Osteoblast (primary cell): ENCODE measurements at places on chromosomes 1 and 21. TPM values are rescaled to one million over a fixed set of nuclear protein-coding genes. Genes with fewer than 3 reads are reported as not detected.

The AADACL3 gene
- total RNA-seq, result not detected in 2 replicates

DNA sequence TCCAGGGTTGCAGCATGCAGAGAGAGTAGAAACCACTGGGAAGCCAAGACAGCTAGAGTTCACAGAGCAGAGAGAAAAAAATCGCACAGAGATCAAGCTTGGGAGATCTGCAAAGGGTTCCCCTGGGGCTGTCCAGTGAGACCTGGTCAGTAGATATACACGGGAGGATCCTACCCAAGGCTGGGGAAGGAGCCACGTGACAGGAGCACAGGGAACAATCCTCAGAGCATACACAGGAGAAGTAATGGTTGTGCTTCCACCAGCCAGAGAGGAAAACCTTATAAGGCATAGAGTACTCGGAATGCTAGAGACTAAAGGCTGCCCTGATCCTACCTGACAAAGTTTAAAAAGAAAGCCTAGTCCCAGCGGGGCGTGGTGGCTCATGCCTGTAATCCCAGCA is 53.9 kb downstream of the GABPA start:
- no peak for DNase-seq

DNA sequence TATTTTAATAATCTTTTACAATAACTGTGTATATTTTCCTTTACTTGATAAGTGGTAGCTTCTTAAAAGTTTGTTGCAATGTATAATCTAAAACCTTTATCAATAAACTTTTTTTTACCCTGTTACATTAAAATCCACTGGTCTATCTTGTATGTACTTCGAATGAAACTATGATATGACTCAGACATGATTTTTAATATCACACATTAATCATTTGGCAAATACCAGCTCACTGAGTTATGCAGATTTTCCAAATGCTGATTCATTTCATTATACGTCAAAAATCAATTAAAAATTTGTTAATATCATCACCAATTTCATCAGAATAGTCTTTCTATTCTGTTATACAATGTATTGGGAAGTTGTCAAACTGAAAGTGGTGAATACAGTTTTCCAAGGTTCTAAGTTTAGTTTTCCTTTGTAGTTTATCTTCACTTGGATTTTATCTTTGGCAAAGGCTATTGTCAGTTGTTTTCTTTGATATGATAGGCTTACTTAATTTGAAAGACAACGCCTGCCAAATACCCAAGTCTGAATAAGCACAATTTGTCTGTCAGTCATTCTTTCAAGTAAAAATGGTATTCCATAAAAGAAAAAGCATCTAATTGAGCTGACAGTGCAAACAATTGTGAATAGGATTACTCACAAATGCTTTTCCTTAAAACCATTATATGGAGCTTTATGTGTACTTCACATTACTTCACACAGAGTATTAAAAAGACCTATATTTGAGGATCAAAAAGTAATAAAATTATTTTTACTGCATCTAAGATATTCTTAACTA is 127.0 kb downstream of the NME7 start:
- no peak for DNase-seq

- DNase-seq, result peak; percentile 94
Measured at GRCh38 chr1:235588916-235589515, 60.6 kb downstream of the GNG4 start.

DNA sequence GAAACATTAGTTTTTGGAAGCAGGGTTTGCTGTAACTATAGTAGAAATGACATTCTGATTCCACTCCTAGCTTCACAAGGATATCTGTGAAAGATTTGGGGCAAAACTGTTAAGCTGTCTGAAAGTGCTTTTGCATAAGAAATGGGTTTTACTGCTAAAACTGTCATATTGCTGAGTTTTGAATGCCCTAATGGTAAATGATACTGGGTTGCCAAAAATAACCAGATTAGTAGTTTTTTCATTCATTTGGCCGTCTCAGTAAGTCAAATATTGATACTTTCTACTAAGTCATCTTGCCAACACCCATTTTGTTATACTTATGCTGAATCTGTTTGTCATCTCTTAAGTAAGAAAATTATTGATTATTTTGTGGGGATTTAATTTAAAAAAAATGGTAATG is 399 bp upstream of the PTPRC start:
- no peak for DNase-seq

The ASPM gene
- 5.1 and 5.6 TPM in 2 replicates for total RNA-seq

DNA sequence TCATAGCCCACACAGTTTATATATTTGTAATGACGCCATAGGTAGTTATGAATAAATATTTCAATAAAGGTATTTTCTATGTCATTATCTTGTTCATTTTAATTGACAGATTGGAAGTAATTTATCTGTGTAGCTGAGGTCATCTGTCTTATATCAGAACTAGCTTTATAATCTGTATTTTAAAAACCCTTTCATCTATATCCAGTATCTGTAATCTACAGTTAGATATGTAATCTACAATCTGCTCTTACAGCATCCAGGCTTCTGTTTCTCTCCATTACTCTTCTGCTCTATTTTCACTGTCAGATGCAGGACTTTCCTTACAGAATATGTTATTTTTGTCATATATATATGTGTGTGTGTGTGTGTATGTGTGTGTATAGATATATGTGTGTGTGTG is 137.6 kb downstream of the LBR start:
- DNase-seq, result no peak

GRCh38 chr1:213296558-213296957 is 245.5 kb downstream of the RPS6KC1 start:
- DNase-seq, result no peak

The PROX1 gene
- under 0.01 TPM in 2 replicates for total RNA-seq

DNA sequence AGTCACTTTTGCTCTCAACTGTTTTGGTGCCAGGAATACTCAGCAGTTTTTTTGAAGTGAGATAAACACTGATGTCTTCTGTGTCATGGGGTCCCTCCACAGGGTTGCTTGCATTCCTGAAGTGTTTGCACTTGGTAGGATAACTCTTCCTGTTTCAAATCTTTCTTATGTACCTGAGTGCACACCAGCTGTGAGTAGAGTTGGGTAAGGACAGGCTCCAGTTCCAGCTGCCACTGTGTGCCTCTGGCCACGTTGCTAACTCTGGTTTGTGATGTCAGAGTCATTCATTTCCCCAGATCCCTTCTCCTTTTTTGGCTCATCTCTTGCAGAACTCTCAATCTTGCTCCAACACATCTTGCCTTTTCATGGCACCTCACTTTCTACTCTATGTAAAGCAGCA is 356.3 kb upstream of the B3GALT2 start:
- DNase-seq, result no peak

GRCh38 chr1:202586018-202586821 is 124.0 kb downstream of the SYT2 start:
- DNase-seq, result peak; percentile 67

- no peak for DNase-seq
Measured at GRCh38 chr1:185598332-185598731, 135.9 kb upstream of the HMCN1 start.

DNA sequence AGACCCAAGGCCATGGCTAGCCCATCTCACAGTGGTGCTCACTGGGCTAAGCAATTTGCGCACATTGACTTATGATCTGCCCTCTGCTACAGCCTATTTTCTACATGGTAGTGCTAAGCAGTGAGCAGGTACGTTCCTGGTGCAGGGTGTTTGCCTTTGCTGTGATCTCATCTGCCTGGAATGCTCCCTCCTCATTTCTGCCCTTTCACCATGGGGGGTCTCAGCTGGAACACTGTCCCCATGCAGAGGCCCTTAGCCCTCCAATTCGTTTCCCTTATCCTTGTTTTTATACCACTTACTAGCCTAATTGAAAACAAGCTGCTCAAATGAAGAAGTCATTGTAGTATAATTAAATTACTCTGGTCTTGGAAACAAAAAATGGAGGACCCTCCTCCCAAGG is 2.0 kb upstream of the B3GALT5 start:
- peak; percentile 73 for DNase-seq

DNA sequence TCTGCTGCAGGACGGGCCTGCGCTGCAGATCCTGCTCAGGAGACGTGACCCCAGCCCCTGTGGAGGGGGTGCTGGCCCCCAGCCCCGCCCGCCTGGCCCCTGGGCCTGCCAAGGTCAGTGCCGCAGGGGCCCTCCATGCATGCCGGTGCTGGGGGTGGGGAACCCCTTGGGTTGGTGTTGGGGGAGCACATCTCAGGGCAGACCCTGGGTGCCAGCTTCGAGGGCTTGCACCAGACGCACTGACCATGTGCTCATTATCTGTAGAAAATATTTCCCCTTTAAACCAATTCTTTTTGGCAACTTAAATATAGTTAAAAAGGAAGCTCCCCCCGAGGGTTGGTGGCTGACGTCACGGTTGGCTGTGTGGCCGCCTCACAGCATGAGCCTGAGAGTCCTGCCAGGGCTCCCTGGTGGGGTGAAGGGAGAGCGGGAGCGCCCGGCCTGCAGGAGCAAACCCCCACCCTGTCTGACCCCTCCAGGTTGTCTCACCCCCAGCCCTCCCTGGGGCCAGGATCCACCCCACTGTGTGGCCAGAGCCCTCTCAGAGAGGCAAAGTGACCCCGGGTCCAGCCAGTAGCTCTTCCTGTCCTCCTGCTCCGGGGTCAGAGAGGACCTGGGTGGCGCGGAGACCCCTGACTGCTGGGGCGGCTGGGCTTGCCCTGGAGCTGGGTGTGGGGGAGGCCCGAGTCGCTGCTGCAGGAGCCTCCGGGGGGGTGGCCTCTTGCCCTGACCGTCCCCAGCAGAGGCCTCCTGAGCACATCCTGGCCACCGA is 5.3 kb upstream of the PFKL start:
- DNase-seq, result peak; percentile 96

- DNase-seq, result no peak
Measured at GRCh38 chr1:91621907-91622306, 121.3 kb downstream of the CDC7 start.

- DNase-seq, result no peak
Measured at GRCh38 chr1:40107290-40107959, 10.4 kb upstream of the PPT1 start.

GRCh38 chr21:28642891-28643290 is 349.8 kb downstream of the LTN1 start:
- no peak for DNase-seq

The GIPC2 gene
- 0.29 and 0.36 TPM in 2 replicates for total RNA-seq

GRCh38 chr1:204476563-204476962 is 18.0 kb downstream of the PIK3C2B start:
- DNase-seq, result no peak

DNA sequence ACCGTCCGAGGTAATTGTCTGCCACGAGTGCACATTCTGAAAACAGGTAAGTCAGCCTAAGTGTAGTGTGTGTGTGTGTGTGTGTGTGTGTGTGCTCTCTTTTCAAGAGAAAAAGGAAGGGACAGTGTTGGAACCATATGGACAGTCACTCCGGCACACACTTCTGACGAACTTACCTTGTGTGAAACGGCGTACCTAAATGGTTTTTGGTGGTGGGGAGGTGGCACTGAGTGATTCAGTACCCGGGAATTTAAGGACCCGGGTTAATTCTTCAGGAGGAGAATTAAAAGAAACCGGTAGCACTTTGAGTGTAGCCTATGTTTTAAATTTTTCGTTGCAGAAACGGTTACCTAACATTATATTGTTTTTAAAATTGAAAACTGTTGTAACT is 286 bp downstream of the ODR4 start:
- peak; percentile 68 for DNase-seq

GRCh38 chr1:16443975-16444770 is 3.6 kb downstream of the NECAP2 start:
- DNase-seq, result no peak

GRCh38 chr1:43058545-43059360 is 100.1 kb upstream of the SLC2A1 start:
- DNase-seq, result peak; percentile 77

- no peak for DNase-seq
Measured at GRCh38 chr1:230994860-230995259, 16.0 kb downstream of the ARV1 start.

The PSRC1 gene
- 5.4 and 5.9 TPM in 2 replicates for total RNA-seq

The SPATA17 gene
- 0.36 and 1.5 TPM in 2 replicates for total RNA-seq

DNA sequence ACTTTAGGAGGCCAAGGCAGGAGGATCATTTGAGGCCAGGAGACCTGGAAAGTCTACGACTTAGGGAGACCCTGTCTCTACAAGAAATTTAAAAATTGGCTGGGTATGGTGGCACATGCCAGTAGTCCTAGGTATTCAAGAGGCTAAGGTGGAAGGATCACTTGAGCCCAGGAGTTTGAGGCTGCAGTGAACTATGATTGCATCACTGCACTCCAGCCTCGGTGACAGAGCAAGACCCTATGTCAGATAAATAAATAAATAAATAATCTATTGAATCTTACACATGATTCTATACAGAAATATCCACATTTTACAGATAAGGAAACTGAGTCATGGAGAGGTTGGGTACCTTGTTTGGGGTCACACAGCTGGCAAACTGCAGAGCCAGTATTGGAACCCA is 89.1 kb downstream of the MAN1C1 start:
- DNase-seq, result no peak

GRCh38 chr21:38609580-38609979 is 111.3 kb upstream of the ERG start:
- no peak for DNase-seq

The NPR1 gene
- total RNA-seq, result under 0.01 TPM in 1 of 2 replicates, not detected in the other

DNA sequence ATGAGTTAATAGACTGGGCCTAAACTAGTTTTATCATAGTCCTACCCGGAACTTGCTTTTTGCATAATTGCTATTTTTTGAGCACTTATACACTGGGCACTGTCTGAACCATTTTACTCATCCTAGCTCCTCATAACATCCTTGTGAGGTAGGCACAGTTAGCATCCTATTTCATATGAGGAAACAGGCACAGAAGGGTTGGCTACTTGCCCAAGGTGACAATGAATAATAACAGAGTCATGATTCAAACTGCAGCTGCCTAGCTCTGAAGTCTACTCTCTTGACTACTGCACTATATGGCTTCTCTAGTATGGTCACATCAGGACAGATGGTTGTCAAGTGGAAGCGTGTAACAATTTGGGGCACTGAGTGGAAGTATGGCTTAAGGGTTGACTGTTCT is 18.2 kb upstream of the RC3H1 start:
- DNase-seq, result no peak

DNA sequence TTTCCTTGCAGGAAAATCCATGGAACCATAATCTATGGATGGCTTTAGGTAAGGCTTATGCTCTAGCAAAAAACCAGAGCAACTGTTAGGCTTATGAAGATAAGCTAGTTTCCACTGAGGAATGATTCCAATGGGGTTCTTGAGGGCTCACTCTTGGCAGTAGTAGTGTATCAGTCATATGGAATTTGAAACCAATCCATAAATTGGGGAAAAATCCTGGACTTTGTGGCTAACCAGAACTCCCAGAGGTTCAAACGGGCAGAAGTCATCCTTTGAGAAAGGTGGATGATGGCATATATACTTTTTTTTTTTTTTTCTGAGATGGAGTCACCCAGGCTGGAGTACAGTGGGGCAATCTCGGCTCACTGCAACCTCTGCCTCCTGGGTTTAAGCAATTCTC is 54.2 kb upstream of the ATF3 start:
- DNase-seq, result no peak

The IL19 gene
- not detected in 2 replicates for total RNA-seq

DNA sequence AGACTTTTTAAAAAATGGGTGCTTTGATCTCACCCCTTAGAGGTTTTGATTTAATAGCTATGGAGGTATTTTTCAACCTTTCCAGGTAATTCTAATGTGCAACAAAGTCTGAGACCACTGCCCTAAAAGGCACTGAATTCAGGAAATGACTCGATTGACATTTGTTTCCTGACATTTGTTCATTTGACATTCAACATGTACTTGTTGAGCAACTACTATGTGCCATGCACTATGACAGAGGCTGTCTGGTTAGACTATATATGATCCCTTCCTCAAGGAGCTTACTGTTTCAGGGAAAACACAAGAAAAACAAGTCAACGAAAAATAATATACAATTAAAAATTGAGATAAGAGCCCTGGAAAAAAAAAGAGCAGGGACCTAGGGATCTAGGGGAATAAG is 25.6 kb upstream of the AVPR1B start:
- no peak for DNase-seq

- DNase-seq, result no peak
Measured at GRCh38 chr21:40915114-40915513, 68.2 kb upstream of the DSCAM start.
